ENCODE measurements at places on chromosomes 3 and 15.

GRCh38 chr15:71203586-71204474 lies 88.6 kb downstream of the THSD4 start:
- DNase-seq = no peak

DNA sequence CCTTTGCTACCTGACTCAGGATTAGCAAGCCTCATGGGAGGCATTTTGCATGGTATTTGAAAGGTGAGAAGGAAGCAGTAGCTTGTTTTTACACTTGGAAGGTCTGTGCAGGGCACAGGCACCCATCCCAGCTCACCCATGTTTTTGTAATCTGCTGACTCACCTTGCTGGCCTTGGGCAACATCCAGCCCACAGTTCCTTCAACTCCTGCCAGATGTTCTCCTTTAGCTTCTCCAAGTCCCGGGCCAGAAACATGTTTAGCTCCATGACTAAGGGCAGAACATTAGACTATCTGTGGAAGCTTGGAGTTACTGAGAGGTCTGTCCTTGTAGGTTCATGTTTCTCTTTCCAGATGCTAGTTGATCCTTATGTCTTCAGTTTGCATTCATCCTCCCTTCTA lies 12.4 kb upstream of the ZNF770 start:
- no peak for DNase-seq

DNA sequence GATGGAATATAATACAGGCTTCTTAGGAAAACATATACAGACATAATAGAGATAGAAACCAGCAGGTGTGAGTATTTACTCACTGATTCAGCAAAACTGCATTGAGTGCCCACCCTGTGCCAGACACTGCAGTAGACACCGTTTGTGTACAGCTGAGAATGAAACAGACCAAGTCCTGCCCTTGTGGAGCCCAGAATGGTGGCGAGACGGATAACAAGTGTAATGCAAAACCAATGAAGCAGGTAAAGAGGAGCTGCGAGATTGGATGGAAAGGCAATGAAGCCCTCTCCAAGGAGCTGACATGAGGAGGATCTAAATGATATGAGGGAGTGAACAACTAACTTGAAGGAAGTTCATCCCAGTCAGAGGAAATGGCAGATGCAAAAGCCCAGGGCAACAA lies 256.4 kb downstream of the MEX3B start:
- DNase-seq = no peak

GRCh38 chr3:168161696-168162095 lies 66.0 kb upstream of the GOLIM4 start:
- DNase-seq = no peak

DNA sequence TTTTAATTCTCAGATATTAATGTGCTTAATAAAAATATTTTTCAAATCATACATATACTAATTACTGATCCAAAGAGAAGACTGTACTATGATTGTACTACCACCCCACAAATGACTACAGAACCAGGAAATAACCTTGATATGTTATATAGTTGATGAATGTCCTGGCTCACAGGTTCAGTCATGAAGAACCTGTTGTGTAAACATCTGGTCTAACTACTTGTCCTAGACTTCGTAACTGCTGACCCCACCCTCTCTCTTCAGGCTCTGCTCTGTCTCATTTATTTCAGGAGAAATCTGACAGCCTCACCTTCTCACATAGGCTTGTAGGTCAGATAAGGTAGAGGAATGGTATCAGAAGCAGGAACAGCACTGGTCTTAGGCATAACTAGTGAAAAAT lies 14.7 kb upstream of the CSTA start:
- no peak for DNase-seq

- no peak for DNase-seq
These were observed 458.1 kb downstream of the GBE1 start for GRCh38 chr3:81303321-81303720.

Measured in effector memory CD4-positive, alpha-beta T cell (primary cell).